Stimulated activated CD4-positive, alpha-beta T cell treated with anti-CD3 and anti-CD28 coated beads, Interleukin-2, amount 100 ng/mL, for 4 hours (primary cell): ENCODE measurements at places on chromosomes 3 and 15.

DNA sequence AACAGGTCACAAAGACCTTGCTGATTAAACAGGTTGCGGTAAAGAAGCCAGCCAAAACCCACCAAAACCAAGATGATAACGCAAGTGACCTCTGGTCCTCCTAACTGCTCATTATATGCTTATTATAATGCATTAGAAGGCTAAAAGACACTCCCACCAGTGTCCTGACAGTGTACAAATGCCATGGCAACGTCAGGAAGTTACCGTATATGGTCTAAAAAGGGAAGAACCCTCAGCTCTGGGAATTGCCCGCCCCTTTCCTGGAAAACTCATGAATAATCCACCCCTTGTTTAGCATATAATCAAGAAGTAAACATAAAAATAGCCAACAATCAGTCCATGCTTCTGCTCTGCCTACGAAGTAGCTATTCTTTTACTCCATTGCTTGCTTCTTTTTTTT lies 108.1 kb downstream of the MAGI1 start:
- DNase-seq, result no peak

DNA sequence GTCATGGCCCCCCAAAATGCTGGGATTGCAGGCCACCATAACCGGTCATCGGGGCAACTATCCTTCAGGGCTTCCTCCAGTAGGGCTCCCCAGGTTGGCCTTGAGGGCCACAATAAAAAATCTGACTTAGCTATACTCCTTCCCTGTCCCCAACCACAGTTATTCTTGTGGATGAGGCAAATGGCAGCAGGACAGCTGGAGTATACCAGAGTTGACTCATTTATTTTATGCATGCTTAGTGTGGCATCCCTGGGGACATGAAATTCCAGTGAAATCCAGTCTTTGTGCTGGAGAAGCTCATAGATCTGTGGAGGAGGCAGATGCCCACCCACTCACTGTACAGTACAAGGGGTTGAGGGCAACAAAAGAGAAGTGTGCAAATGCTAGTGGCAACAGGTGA lies 109.5 kb downstream of the RORA start:
- DNase-seq, result no peak

- no peak for DNase-seq
Observed at GRCh38 chr3:195297446-195297845, 26.5 kb upstream of the XXYLT1 start.

- DNase-seq, result no peak
Observed at GRCh38 chr15:79932447-79932846, 35.6 kb upstream of the MTHFS start.

DNA sequence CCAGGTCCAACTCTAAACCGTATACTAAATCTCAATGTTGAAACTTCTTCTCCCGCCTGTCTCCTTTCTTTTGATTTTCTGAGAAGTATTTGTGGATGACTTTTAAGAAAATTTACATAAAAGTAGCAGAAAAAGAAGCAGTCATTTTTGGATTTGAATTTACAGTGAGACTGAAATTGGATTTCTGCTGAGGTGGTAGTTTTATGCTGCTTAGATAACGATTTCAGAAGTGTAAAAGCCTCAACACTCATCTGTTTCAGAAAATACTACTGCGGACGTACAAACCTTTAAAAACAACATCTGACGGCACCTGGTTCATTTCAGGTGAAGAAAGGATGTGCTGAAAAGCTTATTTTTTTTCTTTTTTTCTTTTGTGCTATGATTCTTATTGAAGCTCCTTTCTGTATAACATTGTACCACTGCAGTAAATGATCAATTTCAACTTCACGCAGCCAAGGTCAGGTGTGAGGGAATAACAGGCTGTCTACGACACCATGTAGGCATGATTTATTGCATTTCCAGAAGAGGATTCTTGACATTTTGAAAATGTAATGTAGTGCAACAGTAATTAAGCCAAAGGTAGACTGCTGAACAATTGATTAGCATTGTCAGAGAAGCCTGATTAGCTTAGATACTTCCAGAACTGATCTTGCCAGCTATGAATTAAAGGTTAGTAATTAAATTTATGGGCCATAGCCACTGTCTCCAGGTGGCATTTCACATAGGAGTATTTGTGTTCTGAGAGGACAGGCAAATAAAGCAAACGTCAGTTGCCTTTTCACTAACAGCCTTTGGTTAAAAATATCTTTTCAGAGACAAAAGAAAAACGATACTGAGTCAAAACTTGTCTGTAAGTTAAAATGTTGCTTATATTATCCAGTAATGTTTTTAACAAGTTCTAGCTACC lies 134.6 kb upstream of the KBTBD8 start:
- DNase-seq, result no peak

GRCh38 chr3:17231537-17232261 lies 346.9 kb downstream of the PLCL2 start:
- DNase-seq, result no peak
